CD4-positive, alpha-beta T cell (primary cell): ENCODE measurements at places on chromosomes 1 and 21.

GRCh38 chr21:42819861-42820615 is 59.3 kb downstream of the WDR4 start:
- no peak for DNase-seq

GRCh38 chr1:113783254-113784103 is 24.2 kb upstream of the PHTF1 start:
- peak; percentile 54 for DNase-seq

GRCh38 chr1:4408380-4408779 is 246.0 kb upstream of the AJAP1 start:
- DNase-seq, result no peak

- DNase-seq, result peak; percentile 59
Observed at GRCh38 chr1:203327684-203328457, 22.6 kb downstream of the BTG2 start.

DNA sequence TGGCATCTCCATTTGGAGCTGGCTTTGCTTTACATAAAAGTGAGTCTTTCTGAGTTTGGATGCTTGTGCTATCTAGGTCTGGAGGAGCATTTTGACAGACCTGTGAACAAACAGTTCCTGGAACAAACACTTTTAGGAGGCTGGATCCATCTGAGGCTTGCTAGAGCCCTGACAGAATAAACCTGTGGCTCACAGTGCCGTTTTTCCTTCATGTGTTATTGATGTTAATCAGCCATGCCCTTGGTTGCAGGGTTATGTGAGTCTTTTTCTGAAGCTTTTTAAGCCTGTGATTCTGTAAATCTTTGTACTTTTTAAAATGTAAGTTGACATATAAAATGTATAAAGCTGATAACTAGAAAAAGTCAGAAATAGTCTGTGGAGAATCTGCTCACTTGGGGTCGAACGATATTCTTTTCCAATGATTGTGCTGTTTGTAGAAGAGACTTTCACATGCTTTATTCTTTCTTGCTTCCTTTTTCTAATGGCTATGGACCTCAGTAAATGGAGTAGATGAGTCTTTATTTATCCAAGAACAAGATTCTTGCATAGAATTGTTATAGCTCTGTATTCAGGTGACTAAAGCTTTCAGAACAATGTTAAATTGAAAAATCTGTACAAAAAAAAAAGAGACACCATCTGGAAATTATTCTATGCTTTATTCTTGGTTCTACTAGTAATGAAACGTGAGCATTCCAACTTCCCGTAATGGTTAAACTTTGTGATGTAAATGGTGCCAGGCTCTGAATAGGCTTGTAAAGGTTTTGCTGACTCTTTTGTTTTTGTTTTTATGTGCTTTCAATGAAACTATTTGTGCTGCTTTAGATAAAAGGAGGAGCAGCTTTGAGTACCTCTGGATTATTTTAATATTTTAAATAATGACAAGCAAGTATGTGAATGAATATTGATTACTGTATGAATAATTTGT is 53.7 kb downstream of the CACHD1 start:
- no peak for DNase-seq

GRCh38 chr1:47813970-47814369 is 183.2 kb downstream of the TRABD2B start:
- DNase-seq, result no peak

- peak; percentile 38 for DNase-seq
Observed at GRCh38 chr1:48697066-48697707, 79.5 kb downstream of the BEND5 start.

DNA sequence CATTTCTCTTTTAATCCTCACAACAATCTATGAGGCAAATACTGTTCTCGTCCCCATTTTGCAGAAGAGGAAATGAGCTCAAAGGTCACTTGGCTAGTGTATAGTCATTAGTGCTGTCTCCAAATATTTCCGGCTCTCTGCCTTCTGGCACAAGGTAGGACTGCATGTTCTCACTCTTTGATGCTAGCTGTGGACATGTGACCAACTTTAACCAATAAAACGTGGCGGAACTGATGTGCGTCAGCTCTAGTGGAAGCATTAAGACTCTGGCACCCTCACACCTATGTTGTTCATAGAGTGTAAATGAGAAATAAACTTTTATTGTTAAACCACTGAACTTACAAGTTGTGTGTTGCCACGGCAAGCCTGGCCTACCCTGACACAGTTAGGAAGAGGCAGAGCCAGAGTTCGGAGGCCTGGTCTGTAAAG is 5.0 kb upstream of the KIF21B start:
- DNase-seq, result no peak

DNA sequence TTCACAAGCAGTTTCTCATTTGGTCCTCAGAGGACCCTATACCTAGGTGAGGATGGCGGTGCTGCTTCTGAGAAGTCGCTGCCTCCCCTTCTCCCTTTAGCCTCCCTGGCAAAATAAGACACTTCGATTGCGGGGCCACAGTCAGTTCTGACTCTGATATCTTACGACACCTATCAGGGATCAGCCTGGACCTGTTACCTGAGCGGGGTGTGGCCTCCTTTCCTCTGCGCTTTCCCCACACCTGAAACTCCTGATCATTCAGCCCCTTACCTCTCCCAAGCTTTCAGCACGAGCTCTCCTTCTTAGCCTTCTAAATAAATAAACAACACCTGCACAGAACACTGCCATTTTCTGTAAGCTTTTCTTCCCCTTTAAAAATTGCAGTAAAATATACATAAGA is 24.6 kb upstream of the GPR137B start:
- DNase-seq, result no peak

GRCh38 chr1:226964068-226964425 is 24.0 kb downstream of the COQ8A start:
- no peak for DNase-seq

DNA sequence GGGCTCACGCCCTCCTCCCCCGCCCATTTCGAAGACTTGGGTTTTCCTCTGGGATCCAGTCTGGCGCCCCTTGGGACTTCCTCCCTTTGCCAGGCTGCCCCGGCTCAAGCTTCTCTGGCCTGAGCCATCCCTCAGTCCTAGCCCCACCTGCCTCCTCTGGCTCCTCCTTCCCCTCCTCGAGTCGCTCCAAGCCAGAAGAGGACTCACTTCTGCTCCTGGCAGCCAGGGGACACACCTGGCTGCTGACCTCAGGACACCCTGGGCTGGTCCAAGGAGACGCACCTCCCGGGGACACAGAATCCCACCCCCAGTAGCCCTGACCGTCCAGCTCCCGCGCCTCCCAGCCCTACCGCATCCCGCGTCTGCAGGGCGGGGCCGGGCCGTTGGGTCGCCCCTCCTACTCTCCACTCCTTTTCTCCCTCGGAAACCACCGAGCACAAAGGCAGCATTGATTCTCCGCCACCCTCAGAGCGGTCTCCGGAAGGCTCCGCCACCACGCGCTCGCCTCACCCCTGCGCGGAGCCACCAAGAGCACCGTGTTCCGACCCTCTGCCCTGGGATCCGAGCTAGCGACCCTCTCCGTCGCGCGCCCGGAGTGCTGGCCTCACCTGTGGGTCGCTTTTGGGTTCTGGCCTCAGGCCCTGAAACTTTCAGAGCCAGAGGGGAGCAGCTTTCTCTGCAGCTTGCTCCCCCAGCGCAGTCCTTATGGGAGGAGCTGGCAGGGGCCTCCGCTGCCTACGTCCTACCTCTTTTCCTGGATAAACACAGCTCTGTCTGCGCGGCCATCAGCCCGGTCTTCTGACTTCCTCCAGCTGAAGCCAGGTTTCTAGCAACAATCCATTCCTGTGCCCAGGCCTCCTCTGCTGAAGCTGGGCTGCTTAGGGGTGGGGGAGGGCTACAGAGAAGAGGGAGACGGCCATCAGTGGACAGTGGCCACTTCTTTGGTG is at the start of gene C2CD4D:
Gene C2CD4D, minus strand, starts transcription at position 364 of the 947 bp plus-strand sequence. CDS start 831 bp downstream, outside the sequence.
- DNase-seq, result peak; percentile 84

DNA sequence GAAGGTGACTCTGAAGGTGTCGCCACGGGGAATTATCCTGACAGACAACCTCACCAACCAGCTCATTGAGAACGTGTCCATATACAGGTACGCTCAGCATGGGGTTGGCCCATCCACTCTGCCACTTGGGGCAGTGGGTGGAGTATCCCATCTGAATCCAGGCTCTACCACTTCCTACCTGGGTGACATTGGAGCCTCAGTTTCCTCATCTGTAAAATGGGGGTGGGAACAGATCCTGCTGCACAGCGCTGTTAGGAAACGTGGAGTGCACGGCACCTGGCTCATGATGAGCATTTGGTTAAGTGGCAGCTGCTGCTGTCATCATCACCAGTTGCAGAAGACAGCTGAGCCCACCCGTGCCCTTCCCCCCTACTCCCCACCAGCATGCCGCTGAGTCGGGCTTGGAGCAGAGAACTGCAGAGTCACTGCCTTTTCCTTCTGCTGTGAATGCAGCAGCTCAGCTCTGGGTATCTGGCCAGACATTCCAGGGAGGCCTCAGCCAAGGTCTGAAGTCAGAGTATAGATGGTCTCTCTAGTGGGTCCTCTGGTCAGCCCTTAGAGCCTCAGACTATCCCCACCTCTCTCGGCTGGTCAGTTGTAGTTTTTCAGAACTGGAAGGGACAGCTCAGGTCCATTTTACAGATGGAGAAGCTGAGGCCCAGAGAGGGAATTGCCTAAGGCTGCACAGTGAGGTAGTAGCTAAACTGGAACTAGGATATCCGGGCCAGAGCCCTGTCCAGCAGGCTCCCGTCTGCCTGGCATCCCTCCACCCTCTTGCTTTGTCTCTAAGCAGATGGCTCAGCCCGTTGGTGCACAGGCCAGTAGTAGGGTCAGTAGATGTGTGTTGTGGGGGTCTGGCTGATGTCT is 11.7 kb downstream of the LDLRAP1 start:
- no peak for DNase-seq

GRCh38 chr1:220151454-220151853 is 57.5 kb downstream of the IARS2 start:
- DNase-seq, result no peak

- DNase-seq, result no peak
Observed at GRCh38 chr1:111879081-111879480, 110.4 kb downstream of the KCND3 start.

DNA sequence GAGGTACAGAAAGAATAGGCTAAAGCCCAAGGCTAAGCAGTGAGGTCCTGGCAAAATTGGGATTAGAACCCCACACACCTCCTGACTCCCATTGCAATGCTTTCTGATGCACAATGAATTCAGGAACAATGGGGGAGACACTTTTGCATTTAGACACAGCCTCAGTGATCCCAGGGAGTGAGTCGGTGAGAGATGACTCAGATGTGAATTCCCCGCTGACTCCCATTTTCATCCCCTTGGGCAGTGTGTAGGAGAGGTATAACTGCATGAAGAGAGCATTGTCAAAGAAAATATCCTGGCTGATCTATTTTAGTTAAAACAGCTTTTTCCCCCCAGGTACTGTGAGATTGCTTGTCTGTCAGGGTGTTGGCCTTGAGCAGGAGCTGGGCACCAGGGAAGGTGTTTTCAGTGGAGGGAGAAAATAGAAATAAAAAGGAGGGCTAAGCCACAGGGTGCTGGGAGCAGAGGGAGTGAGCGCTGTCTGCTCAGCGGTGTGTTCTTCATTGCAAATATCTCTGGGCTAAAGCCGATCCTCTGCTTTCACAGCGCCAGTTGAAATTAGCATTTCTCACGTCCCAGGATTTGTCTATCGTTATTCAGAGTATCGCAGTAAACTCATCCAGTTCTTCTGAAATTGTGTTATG is 247.7 kb upstream of the PTBP2 start:
- DNase-seq, result no peak

GRCh38 chr1:199510314-199510713 is 517.2 kb upstream of the NR5A2 start:
- no peak for DNase-seq

- no peak for DNase-seq
Observed at GRCh38 chr1:14654554-14654953, 56.1 kb downstream of the KAZN start.

- DNase-seq, result no peak
Observed at GRCh38 chr1:94974824-94975223, 47.9 kb upstream of the CNN3 start.

DNA sequence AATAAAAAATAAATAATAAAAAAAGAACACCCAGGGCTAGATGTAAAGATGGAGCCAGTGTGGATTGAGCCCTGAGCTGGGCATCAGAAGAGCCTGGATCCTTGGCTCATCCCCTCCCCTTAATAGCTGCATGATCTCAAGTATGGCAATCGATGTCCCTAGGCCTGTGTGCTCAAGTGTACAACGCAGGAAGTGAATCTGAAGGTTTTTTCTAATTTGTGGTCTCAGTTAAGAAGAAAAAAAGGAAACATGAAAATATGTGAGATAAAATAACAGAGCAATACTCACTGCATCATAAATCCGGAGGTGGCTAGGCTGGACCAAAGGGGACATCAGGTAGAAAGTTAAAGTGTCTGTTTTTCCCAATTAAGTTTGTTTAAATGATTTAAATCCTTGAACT is 47.3 kb upstream of the SLC44A3 start:
- no peak for DNase-seq

- DNase-seq, result no peak
Observed at GRCh38 chr1:90727917-90728501, 10.9 kb upstream of the BARHL2 start.

DNA sequence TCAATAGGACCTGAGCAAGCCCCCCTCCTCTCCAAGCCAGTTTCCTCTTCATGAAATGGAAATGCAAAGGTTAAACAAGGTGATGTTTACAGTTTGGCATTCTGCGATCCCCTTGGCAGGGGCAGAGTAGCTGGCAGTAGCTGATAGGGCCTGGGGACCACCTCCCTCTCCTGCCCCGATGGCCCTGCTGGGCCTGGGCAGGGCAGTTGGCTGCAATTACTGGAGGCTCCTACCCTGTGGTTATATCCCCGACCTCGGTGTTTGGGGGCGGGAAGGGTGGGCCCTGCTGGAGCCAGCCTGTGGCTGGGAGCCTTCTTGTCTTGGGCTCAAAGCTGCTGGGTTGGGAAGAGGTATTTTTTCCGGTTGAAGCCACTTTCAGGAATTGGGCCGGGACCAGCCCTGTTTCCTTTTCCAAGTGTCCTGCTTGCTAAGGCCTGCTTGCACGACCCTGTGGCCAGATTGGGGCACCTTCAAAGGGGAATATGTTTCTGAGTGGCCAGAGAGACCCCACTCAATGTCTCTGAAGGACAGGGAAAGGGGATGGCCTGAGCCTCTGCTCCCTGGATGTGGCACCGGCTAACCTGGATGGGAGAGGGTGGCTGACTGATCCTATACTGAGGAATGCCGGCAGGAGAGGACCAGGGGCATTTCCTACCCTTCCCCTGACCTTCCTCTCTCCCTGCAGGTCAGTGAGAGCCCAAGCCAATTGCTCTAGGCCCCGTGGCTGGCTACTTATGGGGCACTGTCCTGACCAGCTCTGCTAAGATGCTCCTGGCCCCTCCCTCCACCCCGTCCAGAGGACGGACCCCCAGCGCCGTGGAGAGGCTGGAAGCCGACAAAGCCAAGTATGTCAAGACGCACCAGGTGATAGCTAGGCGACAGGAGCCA is 1.9 kb downstream of the FAM110D start:
- DNase-seq, result no peak

DNA sequence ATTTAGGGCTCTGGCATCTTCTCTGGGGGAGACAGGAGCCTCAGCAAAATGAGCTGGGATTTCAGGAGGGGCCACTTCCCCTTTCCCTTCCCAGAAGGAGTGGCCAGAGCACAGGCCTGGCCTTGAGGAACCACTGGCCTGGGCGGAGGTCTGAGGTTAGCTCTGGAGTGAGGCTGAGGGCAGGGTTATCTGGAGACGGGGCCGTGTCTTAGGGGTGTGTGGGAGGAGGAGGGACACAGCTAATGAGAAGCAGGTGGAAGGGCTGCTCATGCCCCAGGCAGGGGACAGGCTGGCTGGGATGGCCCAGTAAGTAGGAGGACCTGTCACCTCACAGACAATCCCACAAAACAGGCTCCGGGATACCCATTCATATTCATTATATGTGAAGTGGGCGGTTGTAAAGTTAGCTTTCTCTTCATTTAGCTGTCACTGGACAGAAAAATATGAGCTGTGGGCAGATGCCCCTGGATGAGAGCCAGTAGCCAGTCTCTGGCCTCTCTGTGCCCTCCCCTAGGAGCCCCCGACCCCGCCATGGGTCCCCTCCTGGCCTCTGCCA is 12.4 kb downstream of the ALX3 start:
- DNase-seq, result no peak

GRCh38 chr1:209884665-209885117 is 53.3 kb upstream of the SYT14 start:
- DNase-seq, result no peak
